ENCODE measurements at places on chromosomes 2 and 18.

DNA sequence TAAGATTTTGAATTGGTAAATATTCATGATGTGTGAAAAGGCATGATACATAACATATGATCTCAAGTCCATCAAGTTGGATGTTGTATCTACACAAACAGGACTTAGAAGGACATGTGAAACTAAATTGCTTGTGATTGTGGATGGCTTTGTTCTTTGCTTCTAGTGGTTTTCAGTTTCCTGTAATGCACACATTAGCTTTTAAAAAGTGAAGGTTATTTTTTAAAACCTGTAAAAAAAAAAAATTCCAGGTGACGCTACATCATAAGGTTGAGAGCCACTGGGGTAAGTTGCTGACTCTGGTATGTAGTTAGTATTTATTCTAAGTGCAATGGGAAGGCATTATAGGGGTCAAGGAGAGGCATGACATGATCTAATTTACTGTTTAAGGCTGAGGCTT is 48.4 kb upstream of the TMEM247 start:
- DNase-seq: no peak

DNA sequence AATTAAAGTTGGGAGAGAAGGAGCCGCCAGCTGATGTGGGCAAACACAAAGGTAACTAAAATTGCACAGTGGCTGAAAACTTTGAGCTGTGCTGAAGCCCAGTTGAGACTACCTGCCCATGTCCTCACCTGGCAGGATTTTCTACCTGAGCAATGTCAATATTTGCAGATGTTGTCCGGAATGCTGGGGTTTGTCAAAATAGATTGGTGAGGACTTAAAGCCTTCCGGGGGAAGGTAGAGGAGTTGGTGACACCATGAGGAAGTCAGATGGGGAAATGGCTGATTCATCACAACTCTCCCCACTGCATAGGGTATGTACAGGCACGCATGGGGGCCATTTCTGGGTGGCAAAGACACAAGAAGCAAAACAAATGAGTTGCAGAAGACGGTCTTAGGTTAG is 114.9 kb downstream of the ALK start:
- no peak for DNase-seq

DNA sequence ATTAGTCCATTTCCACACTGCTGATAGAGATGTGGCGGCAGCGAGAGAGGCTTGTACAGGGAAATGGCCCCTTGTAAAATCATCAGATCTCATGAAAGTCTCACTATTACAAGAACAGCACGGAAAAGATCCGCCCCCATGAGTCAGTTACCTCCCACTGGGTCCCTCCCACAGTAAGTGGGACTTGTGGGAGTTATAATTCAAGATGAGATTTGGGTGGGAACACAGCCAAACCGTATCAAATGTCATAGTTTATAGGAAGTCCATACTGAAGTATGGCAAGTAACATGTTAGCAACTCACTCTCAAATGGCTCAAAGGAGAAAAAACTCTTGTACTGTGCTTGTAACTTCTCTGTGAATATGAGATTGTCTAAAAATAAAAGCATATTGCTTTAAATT is 56.1 kb downstream of the FARP2 start:
- no peak for DNase-seq

- no peak for DNase-seq
Measured at GRCh38 chr2:207474863-207475485, 54.8 kb upstream of the CREB1 start.

GRCh38 chr2:18284331-18284730 is 276.1 kb downstream of the RDH14 start:
- no peak for DNase-seq

DNA sequence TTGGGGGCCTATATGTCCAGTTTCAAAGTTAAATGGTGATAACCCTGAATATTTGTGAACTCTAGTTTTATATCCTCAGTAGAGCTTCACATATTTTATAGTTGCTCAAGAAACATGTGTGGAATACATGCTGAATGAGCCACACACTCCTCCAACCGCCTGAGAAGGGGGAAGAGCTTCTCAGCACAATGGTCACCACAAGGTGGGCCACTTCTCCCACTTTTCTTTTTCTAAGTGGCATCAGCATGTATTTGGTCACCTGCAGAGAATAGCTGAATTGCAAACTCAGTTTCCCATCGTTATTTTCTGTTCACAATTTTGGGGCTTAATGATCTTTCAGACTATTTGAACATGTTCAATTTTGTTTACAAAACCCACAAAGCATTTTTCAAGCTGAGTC is 340.5 kb downstream of the PARD3B start:
- no peak for DNase-seq

DNA sequence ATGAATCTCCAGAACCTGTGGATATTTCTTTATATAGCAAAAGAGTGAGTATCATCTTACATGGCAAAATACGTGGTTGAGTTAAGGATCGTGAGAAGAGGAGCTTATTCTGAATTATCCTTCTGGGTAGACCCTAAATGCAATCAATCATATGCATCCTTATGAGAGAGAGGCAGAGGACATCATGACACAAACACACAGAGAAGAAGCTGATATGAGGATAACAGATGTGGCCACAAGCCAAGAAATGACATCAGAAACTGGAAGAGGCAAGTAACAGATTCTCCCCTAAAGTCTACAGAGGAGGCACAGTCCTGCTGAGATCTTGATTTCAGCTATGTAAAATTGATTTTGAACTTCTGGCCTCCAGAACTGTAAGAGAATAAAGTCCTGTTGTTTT is 730.2 kb upstream of the ZNF804A start:
- no peak for DNase-seq

- no peak for DNase-seq
Measured at GRCh38 chr18:36469461-36469860, 171.9 kb downstream of the FHOD3 start.

GRCh38 chr2:7758073-7758759 is 841.0 kb downstream of the RNF144A start:
- DNase-seq: no peak

- DNase-seq: no peak
Measured at GRCh38 chr18:44915661-44916060, 235.0 kb downstream of the SETBP1 start.

DNA sequence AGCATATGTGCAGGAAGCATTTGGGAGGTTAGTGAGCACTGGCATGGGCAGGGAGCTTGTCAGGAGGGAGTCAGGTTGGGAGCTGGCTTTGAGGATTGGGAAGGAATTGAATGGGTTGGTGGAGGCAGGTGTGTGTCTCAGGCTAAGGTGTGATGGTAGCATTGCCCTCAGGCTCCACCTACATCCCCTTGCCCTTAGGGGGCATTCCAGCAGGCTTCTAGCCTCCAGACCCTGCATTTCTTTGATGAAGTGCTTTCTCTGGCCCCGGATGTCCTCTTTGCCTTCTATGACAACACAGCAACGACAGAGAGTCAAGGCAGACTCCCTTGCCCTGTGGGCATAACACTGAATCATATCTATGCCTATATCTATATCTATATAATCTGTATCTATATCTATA is 13.5 kb downstream of the RHBDD1 start:
- DNase-seq: no peak

DNA sequence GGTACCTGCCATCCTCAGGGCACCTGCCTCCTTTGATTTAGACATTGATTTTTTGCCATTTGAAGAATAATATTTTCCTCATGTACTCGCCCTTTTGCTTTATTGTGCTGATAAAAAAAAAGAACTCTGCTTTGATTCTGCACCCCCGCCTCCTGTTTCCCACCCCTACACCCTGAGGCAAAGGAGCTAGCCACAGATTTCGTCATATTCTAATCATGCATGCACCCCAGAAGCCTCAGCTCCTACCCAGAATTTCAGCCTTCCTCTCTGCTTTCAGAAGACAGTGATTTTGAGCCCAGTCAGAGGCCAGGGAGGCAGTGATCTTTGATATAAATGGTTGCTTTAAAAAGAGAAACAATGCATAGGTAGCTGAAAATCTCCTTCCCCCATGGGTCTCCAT is 329.0 kb downstream of the PTPRM start:
- no peak for DNase-seq

DNA sequence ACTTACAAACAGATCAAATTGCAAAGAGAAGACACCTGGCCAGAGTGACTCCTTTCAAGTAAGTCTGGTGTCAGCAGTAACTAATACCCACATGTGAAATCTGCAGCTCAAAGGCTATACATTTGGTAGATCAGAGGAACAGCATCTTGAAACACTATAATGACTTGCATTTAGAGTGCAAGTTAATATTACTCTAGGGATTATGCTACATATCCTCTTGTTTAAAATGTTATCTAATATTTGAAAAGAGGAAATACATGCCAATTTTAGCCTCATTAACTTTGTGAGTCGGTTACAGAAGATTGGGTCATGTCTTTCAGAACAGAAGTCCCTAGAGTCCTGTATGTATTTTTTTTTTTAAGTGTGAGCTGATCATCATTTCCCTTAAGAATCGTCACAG is 15.2 kb downstream of the LANCL1 start:
- no peak for DNase-seq

- no peak for DNase-seq
Measured at GRCh38 chr2:65016789-65017188, 27.6 kb downstream of the SLC1A4 start.

GRCh38 chr18:1308686-1309085 is 404.0 kb downstream of the ADCYAP1 start:
- no peak for DNase-seq

- no peak for DNase-seq
Measured at GRCh38 chr2:113160962-113161361, 12.8 kb upstream of the PSD4 start.

DNA sequence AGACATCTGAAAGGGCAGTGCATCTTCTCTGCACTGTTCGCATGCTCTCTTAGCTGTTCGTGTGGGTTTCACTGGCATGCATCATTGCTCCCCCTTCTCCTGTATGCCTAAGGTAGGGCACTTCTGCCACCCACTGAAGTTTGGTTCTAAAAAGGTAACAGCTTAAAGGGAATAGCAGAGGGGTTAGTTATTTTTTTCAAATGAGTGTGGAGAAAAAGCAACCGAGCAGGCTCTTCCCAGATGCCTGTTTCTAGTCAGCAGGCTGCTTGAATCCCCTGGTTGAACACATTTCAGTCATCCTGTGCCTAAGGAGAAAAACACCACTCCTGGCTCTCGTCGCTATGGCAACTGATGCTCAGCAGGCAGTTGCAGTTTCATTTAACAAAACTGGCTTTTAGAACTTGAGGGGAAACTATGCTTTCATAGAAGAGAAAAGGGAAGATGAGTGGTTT is 69.8 kb upstream of the GALNT3 start:
- DNase-seq: no peak

GRCh38 chr2:237075749-237076599 is 9.7 kb upstream of the COPS8 start:
- DNase-seq: no peak

DNA sequence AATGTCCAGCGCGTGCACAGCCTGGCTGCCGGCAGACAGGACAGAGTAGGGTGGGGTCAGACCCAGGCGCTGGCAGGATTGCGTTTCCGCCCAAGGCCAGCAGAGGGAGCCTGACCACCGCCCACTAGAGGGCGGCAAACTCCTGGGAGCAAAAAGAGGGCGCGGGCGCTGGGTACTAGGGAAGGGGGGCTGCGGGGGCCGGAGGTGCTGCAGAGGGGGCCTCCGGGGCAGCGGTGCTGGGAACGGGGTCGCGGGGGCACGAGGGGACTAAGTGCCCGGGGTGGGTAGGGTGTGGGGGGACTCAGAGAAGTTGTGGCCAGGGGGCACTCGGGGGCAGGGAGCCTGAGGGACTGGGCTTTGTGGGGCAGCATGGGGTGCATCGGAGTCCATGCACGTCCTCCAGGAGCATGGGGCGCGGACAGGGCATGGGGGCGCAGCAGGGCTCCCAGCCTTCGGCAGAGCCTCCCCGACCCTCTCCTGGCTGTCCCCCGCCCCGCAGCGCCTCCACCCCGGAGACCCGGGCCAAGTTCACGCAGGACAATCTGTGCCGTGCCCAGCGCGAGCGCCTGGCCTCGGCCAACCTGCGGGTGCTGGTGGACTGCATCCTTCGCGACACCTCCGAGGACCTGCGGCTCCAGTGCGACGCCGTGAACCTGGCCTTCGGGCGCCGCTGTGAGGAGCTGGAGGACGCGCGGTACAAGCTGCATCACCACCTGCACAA is 3.2 kb downstream of the TEKT4 start:
- DNase-seq: no peak

DNA sequence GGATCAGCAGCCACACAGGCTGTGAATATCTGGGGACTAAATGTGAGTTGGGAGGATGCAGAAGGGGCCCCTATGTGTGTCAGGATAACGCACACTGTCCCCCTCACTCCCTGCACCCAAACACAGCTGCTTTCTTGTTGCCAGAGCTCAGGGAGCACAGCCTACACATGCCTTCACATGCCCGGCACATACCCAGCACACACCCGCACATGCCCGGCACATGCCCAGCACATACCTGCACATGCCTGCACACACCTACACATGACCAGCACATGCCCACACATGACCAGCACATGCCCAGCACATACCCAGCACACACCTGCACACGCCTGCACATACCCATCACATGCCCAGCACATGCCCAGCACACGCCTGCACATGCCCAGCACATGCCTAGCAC is 75.6 kb downstream of the TPO start:
- DNase-seq: no peak

DNA sequence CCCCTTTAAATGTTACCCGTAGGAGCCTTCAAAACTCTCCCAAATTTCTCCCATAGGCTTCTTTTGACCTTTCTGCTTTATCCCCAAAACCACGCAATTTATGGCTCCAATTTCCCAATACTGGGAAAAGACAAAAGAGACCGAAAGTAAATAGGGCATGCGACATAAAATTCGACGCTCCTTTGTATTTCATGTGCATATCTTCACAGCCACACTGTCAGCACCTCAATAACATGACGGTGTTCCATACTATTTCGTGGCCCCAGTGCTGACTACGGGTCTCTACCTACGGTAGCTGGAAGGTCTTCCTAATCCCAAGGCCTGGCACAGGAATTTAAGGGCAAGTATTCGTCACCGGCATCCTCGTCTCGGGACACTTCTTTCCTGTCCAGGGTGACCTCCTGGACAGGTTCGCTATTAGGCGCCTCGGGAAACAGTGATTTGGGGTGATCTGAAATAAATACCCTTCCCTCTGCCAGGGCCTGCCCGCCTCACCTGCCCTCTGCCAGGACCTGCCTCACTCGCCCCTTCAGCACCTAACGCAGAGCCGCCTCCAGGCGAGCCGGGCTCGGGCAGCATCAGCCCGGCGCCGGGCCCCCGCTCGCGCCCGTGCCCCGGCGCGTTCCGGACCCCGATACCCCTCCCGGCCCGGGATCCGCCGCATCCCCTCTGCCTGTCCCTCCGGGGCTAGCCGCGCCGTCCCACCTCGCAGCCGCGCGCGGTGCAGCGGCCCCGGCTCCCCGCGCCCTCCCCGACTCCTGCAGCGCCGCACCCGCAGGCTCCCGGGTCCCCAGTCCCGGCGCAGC is 680 bp downstream of the DTNB start:
- DNase-seq: no peak

DNA sequence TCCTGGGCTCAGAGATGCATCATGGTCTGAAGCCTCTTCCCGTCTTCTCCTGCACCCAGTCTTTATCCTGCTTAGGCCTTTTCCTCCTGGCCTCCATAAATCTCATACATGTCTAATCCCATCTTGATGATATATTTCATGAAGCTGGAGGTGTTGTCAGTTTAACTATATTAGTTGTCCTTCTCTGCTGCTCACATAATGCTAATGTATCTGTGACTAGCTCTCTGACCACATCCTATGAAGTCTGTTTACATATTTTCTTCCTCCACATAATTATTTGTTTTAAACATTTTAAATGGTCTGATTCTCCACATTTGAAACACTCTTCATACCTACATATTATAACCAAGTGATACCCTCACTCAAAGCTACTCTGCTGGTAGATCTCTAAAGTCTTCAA is 315.2 kb upstream of the RND3 start:
- DNase-seq: no peak

GRCh38 chr2:37454851-37455762 is 110.7 kb downstream of the QPCT start:
- no peak for DNase-seq

- DNase-seq: no peak
Measured at GRCh38 chr18:55845221-55845620, 257.2 kb upstream of the TCF4 start.

Data from cortex of kidney (tissue), 1 donor.